Fibroblast of skin of right quadriceps (primary cell): ENCODE measurements at places on chromosomes 3 and 15.

- DNase-seq = peak; percentile 84
Measured at GRCh38 chr15:43800286-43801141, at the start of gene HYPK. TSS of gene HYPK (plus strand) at chr15:43800599. CDS start at chr15:43800623, 24 bp downstream.

GRCh38 chr3:171994646-171995428 lies 44.5 kb upstream of the FNDC3B start:
- peak; percentile 96 for DNase-seq

- DNase-seq = no peak
Measured at GRCh38 chr3:192802957-192803899, 75.9 kb upstream of the FGF12 start.

- no peak for DNase-seq
Measured at GRCh38 chr3:140052771-140053702, 118.1 kb downstream of the CLSTN2 start.

GRCh38 chr3:151604891-151605290 lies 128.8 kb upstream of the AADACL2 start:
- DNase-seq = peak; percentile 31

DNA sequence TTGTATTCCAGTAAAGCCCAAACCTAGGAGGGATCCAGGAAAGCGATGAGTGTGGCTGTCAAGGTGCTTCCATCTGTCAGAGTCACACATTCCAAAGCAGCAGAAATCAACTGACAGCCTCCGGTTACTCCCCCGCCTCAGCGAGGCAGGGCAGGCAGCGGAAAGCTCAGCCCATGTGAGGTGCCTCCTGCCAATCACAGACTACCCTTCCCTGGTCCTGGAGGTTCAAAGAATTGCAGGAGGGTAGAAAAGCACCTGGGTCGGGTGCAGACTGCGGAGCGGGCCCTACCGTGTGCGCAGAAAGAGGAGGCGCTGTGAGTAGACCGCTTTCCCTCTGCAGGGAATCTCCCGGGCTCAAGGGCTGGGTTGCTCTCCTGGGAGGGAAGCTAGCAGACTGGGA lies at the start of gene UPK1B:
UPK1B (plus strand) TSS at position 274 of the 400 bp plus-strand sequence. CDS start 13,144 bp downstream, outside the sequence.
- no peak for DNase-seq

DNA sequence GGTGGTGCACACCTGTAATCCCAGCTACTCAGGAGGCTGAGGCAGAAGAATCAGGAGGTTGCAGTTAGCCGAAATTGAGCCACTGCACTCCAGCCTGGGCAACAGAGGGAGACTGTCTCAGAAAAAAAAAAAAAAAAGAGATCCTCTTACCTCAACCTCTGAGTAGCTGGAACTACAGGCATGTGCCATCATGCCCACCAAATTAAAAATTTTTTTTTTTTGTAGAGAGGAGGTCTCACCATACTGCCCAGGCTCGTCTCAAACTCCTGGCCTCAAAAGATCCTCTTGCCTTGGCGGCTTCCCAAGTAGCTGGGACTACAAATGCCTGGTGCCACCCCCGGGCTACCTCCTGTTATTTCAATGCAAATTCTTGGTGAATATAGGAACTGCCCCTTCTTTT lies 1.5 kb downstream of the UMPS start:
- no peak for DNase-seq

GRCh38 chr3:162112719-162113118 lies 616.1 kb downstream of the OTOL1 start:
- DNase-seq = no peak

DNA sequence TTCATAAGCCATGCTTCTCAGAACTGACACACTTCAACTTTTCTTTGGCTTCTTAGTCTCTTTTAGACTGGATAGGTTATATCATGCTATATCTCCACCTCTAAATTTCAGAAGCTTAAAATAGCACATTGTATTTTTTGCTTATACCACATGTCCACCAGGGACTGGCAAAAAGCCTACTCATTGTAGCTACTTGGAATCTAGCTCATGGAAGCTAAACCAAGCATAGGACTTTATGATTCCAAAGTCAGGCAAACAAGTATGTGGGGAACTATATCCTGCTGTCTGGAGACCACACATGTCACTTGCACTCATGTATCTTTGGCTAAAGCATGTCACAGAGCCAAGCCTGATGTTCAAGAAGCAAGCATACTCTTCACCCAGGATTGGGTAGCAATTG lies 245.0 kb upstream of the RASGRP1 start:
- peak; percentile 63 for DNase-seq

- no peak for DNase-seq
Measured at GRCh38 chr3:95297581-95297980, 1234.7 kb downstream of the NSUN3 start.

DNA sequence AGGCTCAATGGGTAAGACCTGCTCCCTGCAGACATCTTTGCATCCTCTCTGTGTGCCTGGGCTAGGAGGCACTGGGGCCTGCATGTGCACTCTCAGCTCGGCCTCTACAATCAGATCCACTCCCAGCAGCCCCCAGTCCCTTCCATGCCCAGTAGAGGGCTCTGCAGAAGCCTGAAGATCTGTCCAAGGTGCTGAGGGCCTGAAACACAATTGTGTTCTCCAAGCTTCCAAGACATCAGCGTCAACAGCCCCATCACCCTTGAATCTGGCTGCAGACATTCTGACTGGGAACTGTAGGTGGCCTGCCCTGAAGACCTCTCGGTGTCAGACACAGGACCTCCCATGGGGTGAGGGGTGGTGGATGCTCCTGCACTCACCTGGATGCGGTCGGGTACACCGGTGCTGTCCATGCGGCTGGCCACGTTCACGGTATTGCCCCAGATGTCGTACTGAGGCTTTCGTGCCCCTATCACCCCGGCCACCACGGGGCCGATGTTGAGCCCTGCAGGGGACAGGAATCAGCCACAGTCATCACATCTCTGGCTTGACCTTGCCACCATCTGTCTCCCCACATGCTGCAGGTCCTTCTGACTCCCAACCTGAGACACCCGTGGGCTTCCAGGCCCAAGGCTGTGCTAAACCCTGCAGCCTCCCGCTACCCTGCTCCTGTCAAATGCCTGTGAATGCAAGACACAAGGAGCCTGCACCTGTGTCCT lies 84.7 kb downstream of the SEC22A start:
- peak; percentile 60 for DNase-seq

DNA sequence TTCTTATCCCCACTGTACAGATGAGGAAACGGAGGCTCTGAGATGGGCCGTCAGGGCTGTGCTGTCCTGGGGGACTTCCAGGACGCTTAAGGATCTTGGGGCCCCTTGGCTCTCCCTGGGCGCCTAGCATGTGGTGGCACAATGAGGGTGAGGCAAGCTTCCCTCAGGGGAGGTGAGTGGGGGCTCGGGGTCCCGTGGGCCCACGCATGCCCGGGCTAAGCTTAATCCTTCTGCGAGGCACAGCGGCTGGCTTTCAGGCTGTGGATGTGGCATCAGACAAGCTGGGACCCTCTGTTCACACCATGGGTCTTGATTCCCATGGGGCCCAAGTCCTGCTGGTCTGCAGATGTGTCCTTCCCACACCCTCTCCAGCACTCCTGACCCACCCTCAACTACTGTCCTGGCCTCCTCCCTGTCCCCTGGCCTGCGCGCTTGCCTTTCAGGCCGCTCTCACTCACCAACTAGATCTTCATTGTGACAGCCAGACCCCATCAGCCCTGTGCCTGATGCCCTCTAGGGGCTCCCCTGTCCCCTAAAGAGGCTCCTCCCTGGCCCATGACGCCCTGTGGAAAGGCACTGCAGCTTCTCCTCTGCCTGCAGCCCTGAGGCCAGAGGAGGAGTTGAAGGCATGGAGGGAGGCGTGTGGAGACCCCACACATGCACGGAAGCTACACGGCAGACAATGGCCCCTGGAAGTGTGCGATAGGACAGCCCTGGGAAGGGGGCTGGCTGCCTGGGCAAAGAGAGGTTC lies 11.3 kb downstream of the DUSP7 start:
- DNase-seq = no peak

DNA sequence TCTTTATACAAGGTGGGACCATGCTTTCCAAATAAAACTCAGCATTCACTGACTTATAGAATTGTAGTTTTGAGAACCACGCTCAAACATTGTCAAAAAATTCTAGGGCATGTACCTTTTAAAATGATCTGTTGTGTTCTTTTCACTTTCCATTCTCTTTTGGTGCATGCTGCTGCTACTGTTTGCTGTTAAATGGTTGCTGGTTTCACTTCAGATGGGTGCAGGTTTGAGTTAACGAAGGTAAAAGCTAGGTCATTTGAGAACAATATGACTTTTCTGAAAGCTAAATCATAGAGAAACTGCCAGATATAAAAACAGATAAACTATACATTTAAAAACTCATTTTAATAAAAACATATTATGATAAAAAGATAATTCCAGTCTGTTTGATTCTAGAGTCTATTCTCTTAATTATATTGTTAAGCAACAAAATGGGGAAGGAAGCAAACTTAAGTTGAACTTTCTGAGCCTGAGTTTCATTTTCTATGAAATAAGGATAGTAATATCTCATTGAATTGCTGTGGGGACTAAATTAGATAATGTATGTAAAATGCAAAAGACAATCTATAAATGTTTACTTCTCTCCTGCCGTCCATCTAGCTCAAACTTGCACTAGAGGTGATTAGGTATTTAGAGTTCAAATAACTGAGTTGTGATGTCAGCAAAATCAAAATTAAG lies 82.4 kb downstream of the OXSM start:
- DNase-seq = no peak

- no peak for DNase-seq
Measured at GRCh38 chr15:85006655-85007054, 25.0 kb downstream of the PDE8A start.

DNA sequence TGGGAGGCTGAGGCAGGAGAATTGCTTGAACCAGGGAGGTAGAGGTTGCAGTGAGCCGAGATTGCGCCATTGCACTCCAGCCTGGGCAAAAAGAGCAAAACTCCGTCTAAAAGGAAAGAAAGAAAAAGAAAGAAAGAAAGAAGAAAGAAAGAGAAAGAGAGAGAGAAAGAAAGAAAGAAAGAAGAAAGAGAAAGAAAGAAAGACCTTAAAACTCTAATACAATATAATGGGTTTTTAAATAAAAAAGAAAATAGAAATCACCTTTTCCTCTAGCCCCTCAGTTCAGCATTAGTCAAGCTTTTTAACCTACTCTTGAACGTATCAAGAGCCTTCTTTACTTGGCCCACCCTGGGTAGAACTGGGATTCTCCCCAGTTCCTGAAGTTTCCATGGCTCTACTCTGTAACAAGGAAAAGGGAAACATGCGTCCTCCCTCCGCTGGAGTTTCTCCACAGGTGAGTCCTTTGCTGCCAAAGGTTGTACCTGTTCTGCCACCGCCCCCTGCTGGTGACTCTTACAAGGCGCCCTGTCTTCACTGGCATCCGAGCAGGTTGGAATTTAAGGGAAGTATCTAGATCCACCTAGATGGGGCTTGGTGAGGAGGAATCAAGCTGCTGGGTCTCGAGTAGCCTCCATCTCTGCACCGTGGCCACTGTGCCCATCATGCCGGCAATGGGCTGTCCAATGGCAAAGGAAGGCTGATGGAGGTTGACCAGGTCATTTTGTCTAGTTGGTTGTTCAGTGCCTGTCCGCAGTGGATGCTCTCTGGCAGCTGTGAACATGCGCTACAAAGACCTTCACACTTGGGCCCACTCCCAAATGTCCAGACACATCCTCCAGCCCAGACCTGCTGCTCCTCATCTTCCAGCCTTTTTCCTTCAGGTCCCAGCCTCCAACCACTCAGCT lies 20.6 kb upstream of the EPHB3 start:
- DNase-seq = no peak

DNA sequence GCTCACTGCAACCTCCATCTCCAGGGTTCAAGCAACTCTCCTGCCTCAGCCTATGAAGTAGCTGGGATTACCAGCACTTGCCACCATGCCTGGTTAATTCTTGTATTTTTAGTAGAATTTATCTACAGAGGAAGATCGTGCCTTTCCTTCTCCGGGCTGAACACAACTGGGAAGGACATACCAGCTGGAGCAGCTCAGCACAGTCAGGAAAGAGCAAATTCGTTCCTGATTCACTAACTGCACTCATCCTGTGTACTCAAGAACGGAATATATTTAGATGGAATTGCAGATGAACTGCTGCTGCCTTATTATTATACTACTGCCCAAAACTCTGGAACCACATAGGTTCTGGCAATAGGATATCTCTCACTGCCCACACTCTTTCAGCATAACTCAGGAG lies 27.1 kb upstream of the P4HTM start:
- no peak for DNase-seq

DNA sequence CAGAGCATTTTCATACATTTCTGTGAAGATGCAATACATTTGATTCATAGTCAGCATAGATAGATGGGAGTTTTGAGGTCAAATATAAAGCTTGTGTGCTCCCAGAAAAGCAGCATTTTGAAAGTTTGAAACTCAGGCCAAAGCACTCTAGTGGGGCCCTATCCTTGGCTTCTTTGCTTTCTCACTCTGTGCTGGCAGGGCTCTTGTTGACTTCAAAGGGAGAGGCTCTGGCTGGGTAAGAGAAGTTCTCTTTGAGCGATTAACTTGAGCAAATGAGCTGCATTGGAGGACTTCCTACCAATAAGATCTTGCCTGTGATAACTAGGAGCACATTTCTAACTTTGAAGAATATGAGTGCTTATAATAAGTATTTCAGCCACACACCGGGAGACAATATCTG lies 214.0 kb upstream of the RARB start:
- DNase-seq = no peak

DNA sequence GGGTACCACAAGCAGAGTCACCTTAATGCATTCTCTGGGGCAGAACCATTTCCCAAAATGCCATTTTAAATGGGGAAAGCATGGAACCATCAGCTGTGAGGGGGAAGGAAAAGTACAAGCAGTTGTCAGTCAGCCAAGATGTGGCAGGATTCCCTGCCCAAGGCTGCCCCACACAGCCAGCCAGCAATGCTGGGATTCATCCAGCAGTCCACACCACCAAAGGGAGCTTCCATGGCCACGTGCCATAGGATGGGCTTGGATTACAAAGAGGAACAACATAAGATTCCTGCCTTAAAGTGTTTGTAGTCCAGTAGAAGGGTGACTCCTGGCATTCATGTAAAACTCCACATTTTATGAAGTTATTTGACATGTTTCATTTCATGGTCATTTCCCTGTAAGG lies 233.3 kb downstream of the SHOX2 start:
- DNase-seq = peak; percentile 14

DNA sequence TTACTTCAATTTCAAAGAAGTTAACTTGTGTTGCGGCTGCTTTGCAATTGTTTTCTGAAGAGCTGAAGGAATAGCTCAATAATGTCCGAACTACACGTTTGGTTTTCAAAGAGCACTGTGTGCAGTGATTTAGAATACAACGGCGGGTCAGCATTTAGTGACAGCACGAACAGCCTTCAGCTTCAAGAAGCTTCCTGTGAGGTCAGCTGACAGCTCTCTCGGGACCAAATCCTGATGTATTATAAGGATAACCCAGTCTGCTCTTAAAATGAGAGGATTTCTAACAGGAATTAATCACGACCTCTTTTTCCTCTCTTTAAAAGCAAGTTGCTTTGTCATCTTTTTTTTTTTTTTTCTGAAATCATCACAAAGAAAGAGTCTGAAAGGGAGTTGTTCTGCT lies 97.9 kb upstream of the UNC13C start:
- no peak for DNase-seq

GRCh38 chr15:88610701-88611231 lies 10.4 kb upstream of the AEN start:
- peak; percentile 39 for DNase-seq
